ENCODE measurements at places on chromosomes 7 and 10. TPM values are rescaled to one million over a fixed set of nuclear protein-coding genes. Genes with fewer than 3 reads are reported as not detected.

DNA sequence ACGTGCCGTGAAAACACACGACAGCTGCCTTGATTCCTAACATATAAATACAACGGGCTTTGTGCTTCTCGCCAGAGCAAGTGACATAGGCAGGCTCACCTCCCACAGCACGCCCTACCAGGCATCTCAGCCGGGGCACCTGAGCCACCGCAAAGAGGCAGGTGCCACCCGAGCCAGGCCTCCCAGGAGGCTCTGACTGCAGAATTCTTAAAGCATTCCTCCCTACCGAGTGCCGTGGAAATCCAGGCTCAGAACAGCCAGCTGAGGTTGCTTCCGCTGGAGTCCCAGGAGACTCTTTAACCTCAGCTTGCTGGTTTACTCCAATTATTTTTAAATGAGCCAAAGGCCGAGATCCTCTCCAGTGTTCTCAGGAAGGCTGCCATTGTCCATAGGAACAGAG, 206.5 kb downstream of the USP6NL start:
- DNase-seq: no peak

GRCh38 chr7:27196287-27196767, 3.6 kb downstream of the HOXA13 start:
- DNase-seq: peak; percentile 85

The TBL2 gene
- polyA plus RNA-seq: 39.0 TPM

GRCh38 chr7:137846827-137847567, at the start of gene DGKI:
DGKI (minus strand) TSS chr7:137846974.
- DNase-seq: no peak

DNA sequence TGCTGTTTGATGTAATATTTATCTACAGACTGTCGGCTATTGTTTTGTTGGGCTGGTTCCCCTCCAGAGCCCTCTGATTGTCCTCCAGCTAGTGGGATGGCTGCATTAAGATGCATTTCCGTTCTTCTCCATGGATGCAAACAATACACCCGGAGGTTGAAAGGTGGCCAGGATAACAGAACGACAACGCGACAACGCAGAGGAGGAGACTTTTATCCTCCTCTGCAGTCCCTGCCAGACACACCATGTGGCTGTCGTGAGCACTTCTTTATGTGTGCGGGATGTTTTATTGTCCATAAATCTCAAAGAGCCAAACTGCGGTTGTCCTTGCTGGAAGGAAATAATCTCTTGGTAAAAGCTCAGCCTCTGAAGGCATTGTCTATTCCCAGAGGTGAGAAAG, 39.1 kb upstream of the TCERG1L start:
- DNase-seq: no peak

GRCh38 chr10:23445591-23445990, 6.7 kb downstream of the OTUD1 start:
- no peak for DNase-seq

GRCh38 chr10:112235920-112236319, 47.3 kb upstream of the TECTB start:
- no peak for DNase-seq

The C10orf105 gene
- polyA plus RNA-seq: 0.18 TPM

DNA sequence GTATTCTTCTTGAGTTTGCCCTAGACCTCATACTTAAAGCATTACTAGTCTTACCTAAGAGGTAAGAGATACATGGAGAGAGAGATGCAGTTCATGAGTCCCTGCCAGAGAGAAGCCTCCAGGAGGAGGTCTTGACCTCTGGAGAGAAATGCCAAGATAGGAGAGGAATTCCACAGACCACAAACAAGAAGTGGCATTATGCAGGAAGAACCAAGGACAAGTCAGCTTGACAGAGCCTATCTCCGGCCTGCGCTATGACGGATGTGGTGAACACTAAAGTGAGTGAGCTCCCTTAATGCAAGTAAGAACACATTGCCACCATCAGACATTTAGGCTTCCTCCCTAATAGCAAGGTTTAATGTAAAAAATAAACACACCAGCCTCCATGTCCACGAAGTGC, 27.9 kb upstream of the COL1A2 start:
- DNase-seq: no peak

- no peak for DNase-seq
Observed at GRCh38 chr7:5624386-5625365, 156.8 kb downstream of the RNF216 start.

GRCh38 chr10:19904202-19904661, 88.0 kb downstream of the PLXDC2 start:
- DNase-seq: no peak

DNA sequence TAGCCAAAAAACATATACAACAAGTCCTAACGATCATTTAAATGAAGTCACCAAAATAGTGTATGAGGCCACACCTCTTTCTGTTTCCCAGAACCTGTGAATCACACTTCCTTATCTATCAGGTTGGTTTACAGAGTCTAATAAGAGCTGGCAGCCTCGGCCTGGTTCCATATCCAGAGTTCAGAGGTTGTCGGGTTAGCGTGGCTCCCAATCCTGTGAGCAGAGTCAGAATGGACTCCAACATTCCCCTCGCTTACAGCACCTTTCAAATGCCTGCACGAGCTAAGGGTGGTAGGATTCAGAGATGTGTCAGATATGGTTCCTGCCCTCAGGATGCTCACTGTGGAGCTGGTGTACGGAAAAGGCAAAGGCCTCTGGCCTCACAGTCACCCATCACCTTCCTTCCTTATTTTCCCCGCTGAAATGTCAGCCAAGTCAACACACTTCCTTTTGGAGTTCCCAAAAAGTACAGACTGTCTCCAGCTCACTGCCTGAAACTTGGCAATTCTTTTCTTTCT, 6.0 kb downstream of the IL15RA start:
- no peak for DNase-seq

DNA sequence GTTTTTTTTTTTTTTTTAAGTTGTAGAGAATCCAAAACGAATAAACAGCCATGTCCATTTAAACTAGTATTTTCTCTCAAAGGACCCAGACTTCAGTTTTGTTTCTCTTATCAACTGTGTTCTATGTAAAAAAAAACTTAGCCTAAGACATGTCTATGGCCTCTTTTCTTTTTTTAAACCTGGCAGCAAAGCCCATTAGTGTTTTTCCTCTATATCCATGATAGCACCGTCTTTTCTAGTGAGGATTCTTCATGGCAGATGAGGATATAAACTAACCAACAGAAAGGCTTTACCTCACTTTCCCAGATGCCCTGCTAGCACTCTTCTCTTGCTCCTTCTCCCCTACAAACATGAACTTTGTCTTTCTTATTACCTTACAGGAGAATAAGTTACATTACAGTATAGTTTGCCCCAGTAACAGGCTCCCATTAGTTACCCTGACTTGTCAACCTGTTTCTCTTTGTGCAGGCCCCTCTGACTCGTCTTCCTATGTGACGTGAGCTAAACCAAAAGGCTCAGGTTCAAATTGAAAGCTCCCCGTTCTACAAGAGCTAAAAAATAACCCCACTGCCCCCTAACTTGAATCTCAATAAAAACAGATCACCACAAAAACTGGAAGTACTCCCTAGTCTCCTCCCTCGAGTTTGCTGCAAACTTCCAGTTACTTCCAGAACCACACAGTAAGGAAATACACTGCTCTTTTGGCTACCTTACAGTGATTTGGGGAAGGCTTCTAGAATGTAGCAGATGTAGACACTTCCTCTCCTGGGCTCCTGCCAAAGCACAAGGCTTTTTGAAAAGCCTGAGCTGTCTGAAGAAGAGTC, 20.1 kb downstream of the P4HA1 start:
- peak; percentile 38 for DNase-seq

GRCh38 chr10:21953585-21954057, 49.9 kb downstream of the DNAJC1 start:
- DNase-seq: peak; percentile 34

- no peak for DNase-seq
Observed at GRCh38 chr10:86047588-86047987, 319.0 kb downstream of the GRID1 start.

The CDK1 gene
- 103 TPM for polyA plus RNA-seq

- DNase-seq: no peak
Observed at GRCh38 chr10:56296618-56297017, 64.4 kb downstream of the ZWINT start.

DNA sequence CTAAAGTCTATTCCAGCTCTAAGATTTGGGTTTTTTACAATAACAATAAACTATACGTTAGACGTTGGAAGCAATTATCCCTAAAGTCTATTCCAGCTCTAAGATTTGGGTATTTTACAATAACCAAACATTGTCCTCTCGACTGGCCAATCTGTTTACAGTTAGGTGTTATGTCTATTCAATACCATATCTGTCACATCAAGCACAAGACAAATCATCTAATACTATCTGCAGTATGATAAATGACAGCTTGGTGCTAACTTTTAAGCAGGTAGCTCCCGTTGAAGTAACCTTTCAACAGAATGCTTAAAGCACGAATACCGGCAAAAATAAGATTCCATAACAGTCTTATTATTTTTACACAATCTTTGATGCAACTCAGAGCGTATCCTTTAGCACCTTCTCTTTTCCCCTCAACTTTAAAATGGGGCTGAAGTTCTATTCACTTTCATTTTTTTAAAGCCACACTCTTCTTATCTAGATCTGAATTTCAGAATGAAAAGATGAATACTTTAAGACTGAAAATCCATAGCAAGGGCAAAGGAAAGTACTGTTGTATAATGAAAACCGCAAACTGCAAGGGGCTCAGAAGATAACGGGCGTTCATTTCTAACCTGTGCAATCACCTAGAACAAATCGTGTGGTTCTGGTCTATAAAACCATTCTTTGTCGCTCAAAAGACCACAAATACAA, 925 bp downstream of the H2AZ2 start:
- no peak for DNase-seq
